ENCODE measurements at places on chromosomes 7 and 10.

DNA sequence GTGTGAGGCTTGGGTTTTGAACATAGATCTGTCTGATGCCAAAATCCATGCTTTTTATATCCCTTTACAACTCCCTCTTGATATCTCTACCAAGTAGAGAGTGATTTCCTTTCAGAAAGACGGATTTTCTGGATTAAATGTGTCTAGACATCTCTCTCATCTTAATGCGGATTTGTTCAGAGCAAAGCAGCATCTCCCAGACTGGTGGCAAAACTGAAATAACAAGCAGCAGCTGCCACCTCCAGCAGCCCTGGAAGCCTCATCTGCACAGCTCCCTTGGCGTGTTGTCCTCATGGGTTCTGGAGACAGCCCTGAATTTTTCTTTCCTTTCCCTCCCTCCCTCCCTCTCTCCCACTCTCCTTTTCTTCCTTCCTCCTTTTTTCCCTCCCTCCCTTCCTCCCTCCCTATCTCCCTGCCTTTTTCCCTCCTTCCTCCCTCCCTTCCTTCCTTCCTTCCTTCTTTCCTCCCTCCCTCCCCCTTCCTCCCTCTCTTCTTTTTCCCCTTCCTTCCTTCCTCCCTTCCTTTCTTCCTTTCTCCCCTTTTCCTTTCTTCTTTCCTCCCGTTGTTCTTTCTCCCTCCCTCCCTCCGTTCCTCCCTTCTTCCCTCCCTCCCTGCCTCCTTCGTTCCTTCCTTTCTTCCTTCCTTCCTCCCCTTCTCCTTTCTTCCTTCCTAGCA is 639.9 kb downstream of the TYW1 start:
- DNase-seq: no peak

DNA sequence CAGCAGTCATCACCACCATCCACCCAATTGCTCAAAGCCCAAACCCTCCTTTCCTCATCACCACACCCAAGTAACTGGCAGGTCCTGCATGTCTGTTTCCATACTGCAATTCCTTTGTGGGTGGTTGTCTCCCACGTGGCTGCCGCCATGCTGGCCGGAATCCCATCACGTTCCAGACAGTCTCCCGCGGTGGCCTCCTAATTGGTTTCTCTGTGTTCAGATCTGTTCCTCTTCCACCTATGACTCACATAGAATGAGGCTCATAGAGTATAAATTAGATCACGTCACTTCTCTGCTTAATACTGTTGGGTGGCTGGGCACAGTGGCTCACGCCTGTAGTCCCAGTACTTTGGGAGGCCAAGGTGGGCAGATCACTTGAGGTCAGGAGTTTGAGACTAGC is 813.0 kb downstream of the TYW1 start:
- no peak for DNase-seq

DNA sequence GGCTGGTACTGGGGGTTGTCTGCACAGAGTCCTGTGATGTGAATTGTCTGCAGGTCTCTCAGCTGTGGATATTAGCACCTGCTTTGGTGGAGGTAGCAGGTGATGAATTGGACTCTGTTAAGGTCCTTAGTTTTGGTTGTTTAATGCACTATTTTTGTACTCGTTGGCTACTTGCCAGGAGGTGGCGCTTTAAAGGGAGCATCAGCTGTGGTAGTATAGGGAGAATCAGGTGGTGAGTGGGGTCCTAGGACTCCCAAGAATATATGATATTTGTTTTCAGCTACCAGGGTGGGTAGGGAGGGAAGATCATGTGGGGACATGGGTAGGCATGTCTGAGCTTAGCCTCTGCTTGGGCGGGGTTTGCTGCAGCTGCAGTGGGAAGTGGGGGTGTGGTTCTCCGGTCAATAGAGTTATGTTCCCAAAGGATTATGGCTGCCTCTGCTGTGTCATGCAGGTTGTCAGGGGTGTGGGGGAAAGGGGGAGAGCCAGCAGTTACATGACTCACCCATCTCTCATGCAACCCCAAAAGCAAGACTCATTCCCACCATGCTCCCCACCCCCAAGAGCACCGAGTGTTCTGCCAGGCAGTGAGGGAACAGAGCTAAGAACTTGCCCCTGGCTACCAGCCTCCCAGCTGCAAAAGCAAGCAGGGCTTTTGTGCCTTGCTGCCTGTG is 53.7 kb upstream of the ZNF273 start:
- no peak for DNase-seq

GRCh38 chr10:16809074-16809718 is 8.0 kb downstream of the RSU1 start:
- peak; percentile 34 for DNase-seq

GRCh38 chr7:74449809-74450397 is 3.8 kb upstream of the GTF2IRD1 start:
- peak; percentile 90 for DNase-seq

DNA sequence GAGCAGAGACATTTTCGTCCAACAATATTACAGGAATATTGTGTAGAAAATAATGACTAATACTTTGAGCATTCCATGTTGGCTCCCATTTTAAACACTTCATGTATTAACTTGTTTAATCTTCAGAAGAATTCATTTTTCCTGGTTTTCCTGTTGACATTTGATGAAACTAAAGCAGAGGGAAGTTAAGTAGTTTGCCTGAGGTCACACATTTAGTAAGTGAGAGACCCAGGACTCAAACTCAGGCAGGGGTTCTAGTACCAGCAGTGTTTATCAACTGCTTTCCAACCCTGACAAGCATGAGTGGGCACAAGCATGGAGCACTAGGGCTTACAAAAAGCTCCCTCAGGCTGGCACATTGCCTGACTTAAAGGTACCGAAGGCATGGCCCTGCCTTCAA is 719.1 kb downstream of the AUTS2 start:
- DNase-seq: no peak

- no peak for DNase-seq
These were observed 176.6 kb downstream of the CTNNA3 start for GRCh38 chr10:67519434-67519833.

DNA sequence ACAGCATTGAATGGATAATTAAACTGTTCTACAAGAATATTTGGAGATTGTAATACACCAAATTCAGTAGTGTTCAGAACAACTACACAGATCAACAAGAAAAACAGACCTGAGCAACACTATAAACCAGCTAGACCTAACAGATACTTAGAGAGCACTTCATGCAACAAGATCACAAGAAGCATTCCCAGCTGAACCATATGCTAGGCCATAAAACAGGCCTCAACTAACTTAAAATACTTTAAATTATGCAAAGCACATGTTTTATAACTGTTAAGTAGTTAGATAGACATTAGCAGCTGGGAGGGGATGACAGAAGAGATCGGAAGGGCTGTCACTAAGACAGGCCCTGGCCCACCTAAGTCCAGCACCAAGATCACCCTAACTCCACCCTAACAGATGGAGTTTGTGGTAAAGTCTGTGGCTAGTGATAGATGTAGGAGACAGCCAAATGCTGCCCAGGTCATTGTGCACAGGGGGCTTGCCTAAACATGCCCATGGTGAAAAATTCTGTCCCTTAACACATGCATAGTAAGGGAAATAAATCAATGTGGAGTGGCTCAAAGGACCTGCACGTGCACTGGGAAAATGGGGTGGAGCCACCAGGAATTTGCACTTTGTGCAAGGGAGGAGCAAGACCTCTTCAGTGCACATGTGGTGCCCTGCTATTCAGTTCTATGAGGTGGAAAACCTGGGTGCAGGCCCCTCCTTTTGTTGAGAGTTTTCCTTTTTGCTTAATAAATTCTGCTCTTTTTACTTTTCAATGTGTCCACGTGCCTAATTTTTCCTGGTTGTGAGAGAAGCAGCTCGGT is 567.8 kb upstream of the NRG3 start:
- DNase-seq: no peak

DNA sequence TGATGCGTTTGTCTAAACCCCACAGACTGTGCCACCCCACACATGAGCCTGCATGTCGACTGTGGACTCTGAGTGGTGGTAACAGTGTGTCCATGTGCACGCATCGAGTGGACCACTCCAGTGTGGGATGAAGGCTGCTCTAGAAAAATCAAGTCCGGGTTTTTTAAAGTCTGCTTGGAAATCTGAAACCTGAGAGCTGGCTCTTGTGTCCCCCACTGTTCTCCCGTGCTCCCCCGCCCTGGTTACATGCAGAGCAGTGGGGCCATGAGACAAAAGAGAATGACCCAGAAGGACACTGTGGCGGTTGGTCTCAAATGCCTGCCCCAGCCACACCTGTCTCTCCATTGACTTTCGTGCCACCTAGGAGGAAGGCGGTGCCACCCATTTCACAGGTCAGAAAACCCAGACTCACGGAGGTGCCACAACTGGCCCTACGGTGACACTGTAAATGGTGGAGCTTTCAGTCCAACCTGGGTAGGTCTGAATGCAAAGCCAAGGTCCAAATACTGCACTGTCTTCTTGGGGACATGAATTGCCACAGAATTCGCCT is 27.3 kb upstream of the PWWP2B start:
- DNase-seq: no peak

DNA sequence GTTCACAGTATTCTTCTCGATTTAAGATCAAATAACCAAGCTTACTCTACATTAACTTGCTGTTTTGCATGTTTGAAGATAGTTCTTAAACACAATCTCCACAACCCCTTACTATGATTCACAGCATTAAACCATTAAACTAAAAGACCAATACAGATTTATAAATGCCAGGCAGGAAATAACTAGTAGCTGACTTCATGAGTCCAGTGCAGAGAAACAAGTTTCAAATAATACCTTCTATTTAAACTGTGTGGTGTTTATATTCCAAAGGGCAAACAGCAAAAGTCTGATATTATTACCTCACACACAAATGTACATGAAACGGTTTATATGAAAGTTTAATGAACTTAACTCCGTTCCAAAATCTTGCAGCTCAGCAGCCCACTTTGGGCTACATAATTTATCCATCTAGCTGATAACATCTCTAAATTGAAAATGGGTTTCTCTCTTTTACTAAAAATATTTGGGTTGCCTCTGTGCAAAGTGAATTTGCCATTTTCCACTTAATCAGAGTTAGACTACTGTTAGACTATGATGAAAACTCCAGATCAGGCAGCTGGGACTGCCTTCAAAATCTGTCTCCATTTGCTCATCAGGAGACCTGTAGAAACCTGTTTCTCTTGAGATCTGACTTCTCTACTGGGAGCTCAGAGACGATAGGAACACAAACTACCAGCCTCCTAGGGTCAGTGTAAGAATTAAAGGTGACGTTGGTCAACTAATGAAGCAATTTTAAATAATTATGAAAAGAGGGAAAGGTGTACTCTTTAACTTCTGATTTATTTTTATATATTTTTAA is 287.3 kb downstream of the FZD1 start:
- no peak for DNase-seq

- DNase-seq: no peak
These were observed 74.3 kb downstream of the CFAP46 start for GRCh38 chr10:132867801-132868644.

DNA sequence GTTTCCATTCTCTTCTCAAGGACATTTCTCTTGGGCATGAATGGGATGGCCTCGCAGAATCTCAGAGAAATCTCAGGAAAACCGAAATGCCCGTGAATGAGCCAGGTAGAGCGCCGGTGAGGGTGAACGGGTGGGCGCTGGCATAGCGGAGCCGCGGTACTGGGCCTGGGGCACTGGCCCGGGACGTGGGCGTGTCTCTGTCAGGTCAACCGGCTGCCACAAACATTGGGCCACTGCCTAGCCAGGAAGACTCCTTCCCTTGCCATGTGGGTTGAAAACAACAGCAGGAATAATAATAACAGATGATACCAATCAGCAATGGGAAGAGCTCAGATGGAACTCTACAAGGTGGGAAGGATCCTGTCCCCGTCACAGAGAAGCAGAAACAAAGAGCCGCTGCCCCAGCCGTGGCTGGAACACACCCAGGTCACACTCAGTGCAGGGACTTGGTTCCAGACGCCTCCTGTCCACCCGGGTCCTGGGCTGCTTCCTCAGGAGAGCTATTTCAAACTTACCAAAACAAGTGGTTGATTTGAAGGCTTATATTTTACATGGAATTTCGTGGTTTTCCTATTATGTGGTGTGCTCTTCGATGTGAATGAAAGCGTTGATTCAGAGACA is 51.1 kb upstream of the EBF3 start:
- DNase-seq: no peak

GRCh38 chr10:80132299-80133139 is at the start of gene PLAC9:
Gene PLAC9 (plus strand): TSS chr10:80132730. CDS start chr10:80132763, 33 bp downstream.
- DNase-seq: no peak

GRCh38 chr10:124287071-124287685 is 131.5 kb downstream of the OAT start:
- no peak for DNase-seq

DNA sequence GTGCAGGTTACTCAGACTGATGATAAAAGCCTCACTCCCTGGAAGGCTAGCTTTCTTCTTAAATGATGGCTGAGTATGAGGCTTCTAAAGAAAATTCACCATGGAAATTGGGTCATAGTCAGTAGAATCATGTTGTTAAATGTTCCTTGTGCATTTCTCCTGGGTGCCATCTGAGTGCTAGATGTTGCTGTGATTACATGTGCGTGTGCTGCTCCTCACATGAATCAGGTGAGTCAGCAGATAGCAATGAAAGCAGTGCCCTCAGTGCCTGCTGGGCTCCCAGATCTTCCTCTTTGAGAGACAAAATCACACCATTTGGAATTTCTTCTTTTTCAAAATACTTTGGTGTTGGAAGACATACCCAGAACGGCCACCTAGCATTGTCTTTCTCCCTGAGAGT is 331.7 kb downstream of the XPNPEP1 start:
- no peak for DNase-seq

DNA sequence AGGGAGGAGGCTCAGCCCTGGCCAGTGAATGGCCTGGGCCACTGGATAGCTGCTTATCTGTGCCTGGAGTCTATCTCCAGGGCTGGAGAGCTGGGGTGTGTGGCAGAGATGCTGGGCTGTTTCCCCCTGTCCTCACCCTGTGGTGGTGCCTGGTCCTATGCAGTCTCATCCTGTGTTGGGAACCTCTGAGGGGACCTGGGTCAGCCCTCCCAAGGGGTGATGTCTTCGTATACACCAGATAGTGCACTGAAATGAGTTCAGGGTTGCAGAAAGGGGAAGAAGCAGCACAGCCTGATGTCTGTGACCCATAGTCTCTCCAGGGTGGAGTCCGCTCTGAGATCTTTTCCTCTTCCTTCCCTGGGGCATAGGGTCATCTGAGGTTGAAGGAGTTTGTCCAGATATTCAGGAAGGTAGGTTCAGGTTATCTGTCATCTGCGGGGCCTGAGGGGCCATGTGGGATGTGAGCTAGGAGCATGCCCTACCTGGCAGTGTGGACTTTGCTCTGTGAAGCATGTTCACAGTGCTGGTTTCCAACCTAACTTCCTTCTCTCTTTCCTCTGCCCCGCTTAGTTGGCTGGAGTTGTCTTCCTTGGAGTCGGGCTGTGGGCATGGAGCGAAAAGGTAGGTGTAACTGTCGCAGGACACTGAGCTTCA is 33.4 kb upstream of the SH2D4B start:
- no peak for DNase-seq

GRCh38 chr7:139595806-139596205 is 72.3 kb downstream of the CLEC2L start:
- DNase-seq: no peak

GRCh38 chr7:92841192-92841591 is 4.8 kb upstream of the CDK6 start:
- DNase-seq: no peak

GRCh38 chr10:23643111-23643780 is 204.4 kb downstream of the OTUD1 start:
- no peak for DNase-seq

GRCh38 chr10:82910301-82910700 is 1035.3 kb downstream of the NRG3 start:
- no peak for DNase-seq

GRCh38 chr7:67847092-67847787 is 850.6 kb downstream of the TYW1 start:
- no peak for DNase-seq

- no peak for DNase-seq
These were observed 77.4 kb upstream of the HPS1 start for GRCh38 chr10:98524124-98524523.
